ENCODE measurements at places on chromosomes 4 and X.
A peak's percentile ranks its signal among the peaks of the same experiment; 100 is the strongest.

DNA sequence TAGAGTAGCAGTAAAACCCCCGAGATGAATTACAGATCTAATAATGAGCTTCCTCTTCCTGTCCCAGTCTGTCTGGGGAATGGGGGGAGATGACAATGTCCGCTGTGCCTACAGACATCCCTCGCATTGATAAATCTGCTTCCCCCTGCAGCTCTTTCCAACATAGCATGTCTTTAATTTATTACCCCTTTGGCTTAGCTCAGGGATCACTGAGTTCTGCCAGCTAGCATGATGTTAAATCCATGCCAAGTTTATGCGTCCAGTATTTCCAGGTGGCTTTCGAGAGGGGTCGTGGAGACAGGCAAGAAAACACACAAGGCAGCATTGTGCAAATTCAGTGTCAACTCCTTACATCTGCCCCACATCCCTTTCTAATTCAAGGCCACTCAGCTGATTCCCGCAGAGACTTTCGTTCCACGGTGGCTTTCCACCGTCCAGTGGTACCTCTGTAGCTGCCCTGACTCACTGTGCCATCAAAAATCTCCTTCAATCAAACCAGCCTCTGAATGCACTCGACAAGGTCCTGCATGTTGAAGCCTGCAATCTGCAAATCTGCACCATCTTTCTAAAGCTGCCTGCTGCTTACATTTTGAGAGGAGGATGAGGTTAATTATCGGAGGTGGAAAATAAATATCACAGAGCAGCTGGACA lies 75.1 kb downstream of the MXRA5 start:
- DNase-seq = no peak

- no peak for DNase-seq
These were observed 42.2 kb upstream of the HSD17B10 start for GRCh38 chrX:53476371-53476770.

DNA sequence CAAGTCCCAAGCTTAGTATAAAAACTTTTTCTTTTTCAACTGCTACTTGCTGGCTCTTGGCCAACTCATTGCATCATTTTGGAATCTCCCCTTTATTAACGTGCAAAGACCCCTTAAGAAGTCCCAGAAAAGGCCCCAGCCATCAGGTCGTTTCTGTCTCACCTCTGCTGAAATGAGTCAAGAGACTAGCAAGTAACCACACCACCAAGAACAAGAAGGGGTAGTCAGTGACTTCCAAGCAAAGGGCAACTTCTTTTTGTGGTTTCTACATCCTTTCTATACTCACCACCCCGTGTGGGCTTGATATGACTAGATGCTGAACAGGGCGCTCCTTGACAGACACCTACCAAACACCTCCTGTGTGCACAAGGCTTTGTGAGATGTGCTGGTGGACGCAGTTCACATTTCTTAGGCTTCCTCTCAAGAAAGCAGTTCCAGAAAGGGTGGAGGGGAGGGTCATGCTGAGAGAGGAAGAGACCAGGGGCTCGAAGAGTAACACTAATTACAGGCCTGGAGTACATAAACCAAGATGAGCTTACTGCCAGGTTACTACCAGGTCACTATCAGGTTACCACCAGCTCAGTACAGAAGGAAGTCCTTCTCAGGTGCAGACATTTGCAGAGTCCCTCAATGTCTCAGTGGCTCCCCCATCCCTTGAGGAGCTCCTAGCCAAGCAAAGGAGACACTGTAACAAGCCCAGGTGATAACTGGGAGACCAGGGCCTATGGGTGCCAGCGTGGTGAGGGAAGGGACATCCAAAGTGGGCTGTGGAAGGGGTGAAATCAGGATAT lies 19.3 kb downstream of the JAKMIP1 start:
- no peak for DNase-seq

GRCh38 chr4:146061610-146062334 lies 113.7 kb upstream of the LSM6 start:
- DNase-seq = no peak

DNA sequence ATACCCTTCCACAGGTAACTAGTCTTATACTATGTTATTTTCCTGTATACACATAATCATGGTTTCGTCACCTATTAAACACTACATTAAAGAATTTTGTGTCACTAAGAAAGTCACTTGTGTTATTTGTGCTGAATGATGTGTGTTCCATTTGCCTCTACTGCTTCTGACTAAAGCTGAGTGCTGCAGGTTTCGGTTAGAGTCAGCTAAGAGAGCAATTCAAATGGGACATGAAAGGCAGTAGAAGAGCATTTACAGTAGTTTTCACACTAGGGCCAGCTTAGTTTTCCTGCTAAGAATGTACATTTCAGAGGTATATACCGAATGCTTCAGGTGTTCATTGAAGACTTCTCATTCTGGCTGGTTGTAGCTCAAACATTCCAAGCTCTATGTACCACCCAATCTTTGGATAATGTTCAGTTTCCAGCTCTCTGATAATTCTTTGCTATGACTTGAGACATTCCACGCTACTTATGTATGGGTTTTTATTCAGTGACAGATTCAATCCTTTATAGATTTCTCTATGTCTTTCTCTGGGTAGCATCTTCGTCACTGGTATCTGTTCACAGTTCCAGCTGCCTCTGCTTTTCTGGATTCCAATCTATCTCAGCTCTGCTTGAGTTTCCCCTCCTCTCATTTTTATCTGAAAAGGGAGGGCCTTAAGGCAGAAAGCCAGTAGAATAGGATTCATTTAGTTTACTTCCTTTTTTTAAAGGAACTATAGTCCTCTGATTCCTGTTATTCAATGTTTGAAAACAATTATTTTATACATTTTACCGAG lies 164.4 kb downstream of the CXXC4 start:
- DNase-seq = no peak

GRCh38 chr4:174550541-174550940 lies 28.3 kb upstream of the HPGD start:
- no peak for DNase-seq

GRCh38 chr4:6239486-6239885 lies 30.2 kb upstream of the WFS1 start:
- no peak for DNase-seq

DNA sequence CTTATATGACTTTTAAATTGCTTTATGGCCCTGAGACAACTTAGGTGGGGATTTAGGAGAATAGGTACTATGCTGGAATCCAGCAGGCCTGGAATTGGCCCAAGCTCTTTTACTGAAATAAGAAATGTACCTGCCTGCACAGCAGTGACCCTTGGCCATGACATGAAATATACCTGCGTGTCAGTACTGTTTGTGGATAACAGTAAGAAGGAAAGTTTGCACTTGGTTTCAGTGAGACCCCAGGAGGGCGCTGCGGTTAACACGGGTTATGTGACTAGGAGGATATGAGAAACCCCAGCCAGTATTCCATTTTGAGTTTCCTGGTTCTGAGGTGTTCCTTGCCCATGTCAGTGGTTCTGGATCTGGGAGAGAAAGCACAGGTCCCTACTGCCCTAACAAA lies 5.3 kb downstream of the MTM1 start:
- DNase-seq = no peak

DNA sequence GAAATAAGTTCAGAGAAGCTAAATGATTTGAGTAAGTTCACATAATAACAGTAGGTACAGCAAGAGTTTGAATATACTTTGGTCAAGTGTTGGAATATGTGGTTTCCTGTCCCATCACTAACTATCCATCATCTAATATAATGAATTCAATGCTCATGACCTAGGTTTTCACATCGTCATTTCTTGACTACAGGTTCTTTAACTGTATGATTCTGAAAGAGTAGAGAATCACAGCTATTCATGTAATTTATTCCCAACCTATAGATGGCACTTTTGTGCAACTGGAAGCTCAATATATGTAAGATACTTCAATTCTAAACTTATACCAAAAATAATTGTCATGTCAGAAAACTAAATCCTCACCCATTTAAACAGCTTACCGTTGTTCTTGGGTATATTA lies 53.1 kb downstream of the TIGD2 start:
- no peak for DNase-seq

DNA sequence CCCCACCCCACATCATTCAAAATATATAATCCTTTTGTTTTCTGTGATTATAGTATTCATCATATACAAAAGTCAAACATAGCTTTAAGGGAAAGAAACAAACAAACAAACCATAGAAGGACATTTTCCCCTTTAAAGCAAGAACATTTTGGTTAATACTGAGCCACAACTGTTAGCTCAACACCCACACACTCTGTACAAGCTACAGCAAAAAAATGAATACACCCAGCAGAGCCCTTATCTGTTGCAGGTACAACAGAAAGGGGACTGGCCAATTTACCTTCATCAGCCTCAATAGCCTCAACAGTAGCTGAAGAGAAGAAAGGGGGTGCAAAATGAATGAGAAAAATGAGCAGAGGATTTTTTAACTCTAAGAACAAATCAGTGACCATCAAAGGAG lies 318.4 kb downstream of the PPP3CA start:
- DNase-seq = no peak

DNA sequence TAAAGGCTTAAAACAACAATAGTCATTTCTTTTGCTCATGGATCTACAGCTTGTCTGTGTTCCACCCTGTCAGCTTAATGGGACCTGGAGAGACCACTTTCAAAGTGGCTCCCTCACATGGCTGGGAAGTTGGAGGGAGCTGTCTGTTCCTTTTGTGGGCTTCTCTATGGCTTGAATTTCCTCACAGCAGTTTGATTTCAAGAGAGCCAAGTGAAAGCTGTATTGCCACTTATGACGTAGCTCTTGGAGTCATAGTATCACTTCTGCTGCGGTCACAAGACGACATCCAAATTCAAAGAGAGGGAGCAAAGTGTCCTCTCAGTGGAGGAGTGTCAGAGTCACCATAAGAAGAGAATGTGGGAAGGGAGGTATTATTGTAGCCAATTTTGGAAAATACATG lies 22.7 kb upstream of the ACSL1 start:
- DNase-seq = no peak

DNA sequence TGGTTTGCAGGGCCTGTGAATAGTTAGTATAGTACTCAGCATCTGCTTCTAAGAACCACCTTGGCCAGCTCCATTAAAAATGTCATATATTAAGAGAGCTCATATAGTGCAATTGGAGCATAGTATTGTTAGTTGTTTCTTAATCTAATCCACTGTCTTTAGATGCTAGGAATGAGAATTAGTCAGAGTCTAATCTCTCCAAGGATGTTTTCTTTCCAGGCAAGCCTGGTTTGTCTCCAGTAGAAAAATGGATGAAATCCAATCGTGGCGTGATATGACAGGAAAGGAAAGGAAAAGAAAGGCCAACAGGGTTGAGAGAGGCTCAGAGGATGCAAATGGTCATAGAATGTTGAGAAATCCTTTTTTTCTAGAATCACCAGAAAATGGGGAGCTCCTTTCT lies 15.0 kb upstream of the TMEM164 start:
- DNase-seq = no peak

- peak; percentile 78 for DNase-seq
These were observed 8.3 kb upstream of the BCOR start for GRCh38 chrX:40105835-40106675.

DNA sequence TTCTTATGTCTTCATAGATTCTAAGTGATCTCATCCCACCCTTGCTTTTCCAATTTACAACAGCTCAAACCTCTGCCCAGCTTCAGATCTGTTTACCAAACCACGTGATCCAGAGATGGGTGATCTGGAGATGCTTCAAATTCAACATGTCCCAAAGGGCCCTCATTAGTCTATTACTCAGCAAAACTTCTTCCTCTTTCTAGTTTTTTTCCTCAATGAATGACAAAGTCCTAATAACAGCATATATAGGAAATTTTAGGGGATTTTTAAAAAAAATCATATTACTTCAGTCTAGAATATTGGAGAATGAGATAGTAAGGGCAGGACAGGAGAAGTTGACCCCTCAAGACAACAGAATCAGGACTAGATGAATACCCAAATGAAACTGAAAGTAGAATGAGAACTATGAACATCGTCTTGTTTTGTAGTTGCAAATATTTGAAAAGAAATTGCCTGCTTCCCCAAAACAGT lies 127.1 kb downstream of the CFAP299 start:
- no peak for DNase-seq

GRCh38 chr4:148273501-148273986 lies 168.7 kb downstream of the NR3C2 start:
- DNase-seq = no peak

- DNase-seq = no peak
These were observed 176.3 kb downstream of the ENOX2 start for GRCh38 chrX:130726661-130727060.

- DNase-seq = peak; percentile 30
These were observed 136.0 kb downstream of the GUCY2F start for GRCh38 chrX:109345856-109346255.

- peak; percentile 40 for DNase-seq
These were observed at the start of gene IRS4 for GRCh38 chrX:108736509-108737479. TSS of gene IRS4 (minus strand) at chrX:108736563.
